ENCODE measurements at places on chromosomes 5 and 9. TPM values are rescaled to one million over a fixed set of nuclear protein-coding genes. Genes with fewer than 3 reads are reported as not detected.

SLC24A2 gene
- total RNA-seq, result not detected

GRCh38 chr5:115600766-115601165 lies 1.5 kb downstream of the TICAM2 start:
- DNase-seq, result no peak

CTXN3 gene
- total RNA-seq, result not detected

DNA sequence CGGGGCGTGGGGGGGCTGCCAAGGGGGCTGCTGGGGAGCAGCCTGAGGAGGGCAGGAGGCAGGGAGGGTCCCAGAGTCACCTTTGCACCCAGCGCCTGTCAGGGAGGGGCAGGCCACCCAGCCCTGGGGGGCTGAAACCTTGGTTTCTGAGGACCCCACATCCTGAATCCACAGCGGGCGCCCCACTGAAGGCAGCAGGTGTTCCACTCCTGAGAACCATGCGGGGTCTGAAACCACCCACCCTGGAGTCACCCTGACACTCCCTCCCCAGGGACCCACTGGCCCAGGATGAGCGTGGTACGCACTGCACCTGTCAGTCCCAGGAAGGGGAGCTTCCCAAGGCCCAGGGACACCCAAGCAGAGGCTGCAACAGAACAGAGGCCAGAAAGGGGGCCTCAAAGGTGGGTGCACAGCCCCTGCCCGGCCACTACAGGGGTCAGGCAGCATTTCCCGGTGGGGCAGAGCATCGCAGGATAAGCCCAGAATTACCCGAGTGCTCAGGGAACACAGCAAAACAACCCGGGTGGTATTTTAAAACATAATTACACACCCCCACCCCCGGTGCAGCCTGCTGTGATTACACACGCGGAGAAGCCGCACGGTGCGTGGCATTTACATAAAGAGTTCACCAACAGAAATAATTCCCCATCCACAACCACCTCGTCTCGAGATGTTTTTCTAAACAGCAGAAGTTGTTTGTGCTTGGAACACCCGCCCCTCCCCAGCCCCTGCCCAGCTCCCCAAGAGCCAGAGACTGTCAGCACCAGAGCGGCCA lies 57.3 kb upstream of the UBAC1 start:
- no peak for DNase-seq

DNA sequence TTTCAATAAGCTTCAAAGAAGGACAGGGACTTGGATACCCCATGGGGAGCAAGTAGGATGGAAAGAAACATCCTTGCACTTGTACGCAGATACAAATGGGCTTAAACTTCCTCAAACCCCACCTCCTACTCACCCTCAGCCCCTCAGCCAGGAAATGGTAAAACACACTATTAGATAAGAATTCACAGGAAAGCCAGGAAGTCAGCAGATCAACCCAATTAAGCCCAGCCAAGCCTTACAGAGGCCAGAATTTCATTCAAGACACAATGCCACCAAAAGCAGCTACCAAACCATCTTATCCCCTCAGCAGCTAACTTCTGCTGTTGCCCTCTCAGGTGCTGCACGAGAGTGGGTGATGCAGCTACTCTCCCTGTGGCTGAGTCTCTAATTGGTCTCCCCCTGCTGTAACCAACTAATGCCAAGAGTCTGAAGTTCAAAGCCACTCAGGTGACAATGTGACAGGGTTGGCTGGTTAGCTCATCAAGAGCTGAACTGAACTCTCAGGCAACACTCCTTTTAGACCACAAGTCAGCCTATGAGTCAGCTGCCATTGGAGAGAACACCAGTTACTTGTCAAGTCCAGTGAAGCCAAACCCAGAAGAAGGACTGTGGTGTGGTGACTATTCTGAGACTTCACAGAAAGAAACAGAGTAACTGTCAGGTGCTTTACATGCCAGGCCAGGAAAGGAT lies 201.9 kb downstream of the ZNF608 start:
- peak; percentile 7 for DNase-seq

BHMT2 gene
- 6.2 TPM for total RNA-seq

DNA sequence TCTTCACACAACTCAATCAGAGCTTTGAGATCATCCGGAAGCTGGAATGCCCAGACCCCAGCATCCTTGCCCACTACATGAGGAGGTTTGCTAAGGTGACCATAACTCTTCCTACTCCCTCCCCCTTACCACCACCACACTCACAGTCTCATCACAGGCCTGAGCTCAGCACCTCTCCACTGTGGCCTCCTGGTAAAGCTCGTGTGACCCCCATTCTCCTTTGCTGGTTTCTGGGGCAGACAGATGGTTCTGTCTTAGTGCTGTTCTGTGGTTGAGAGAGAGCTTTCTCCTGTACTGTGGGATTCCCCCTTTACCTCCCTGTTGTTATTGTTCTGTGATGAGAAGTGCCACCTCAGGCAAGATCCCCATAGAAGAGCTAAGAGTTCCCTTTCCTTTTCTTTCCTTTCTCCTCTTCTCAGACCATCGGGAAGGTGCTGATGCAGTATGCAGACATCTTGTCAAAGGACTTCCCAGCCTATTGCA lies 92.7 kb upstream of the RUSC2 start:
- no peak for DNase-seq

Data from dermis microvascular lymphatic vessel endothelial cell (primary cell).